CD4-positive, alpha-beta T cell treated with Interleukin-4 for 4 hours (primary cell): ENCODE measurements at places on chromosomes 5 and 9.

DNA sequence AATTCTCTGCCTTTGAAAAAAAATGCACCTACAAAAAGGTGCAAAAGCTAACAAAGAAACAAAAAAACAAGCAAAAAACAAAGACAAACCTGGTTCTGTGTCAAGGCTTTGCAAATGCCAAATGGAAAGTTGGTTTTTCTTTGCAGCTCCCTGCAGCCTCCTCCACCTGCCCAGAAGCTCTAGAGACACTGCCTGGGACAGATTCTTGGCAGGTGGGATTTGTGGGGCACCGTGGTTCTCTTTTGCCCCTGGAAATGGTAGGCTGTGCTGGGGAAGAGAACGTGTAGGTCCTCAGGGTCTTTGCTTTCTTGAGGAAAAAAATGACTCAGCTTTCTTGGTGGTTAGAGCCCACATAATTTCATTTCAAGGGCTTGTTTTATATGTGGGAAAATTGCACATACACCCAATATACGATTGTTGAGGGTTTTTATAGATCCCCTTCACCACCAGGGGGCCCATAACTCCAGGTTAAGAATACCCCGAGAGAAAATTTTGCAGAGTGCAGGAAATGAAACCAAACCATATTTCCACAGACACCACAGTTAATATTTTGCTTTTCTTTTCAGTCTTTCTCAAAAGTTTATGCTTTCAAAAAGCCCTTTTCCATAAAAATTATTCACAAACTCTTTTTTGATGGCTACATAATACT lies 58.7 kb downstream of the NXNL2 start:
- peak; percentile 40 for DNase-seq

DNA sequence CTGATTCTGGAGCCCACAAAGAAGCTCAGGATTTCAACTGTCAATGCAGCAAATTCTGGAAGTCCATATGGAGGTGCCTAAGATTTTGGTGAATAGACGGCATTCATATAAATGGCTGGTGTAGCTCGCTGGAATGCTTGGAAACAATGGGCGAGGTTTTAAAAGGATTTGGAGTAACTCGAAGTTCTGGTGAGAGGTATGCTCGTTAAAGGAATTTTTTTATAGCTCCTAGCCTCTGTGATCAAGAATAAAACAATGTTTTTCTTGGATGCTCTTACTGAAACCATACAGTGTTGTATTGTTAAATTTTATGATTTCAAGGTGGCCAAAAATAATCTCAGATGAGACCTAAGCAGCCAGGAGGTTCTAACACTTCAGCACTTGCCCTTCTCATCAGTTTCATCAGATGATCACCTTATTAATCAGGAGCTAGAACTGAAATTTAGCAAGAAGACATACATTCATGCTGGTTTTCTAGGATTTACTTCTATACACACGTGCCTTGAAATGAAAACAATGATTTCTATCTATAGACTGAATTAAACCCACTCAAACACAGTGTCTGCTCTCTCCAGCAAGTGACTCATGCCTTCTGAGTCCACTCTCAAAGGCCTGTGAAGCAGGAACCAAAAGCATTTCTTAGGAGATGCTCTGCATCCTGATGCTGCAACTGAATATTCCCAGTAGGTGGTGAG lies 79.2 kb downstream of the OTULIN start:
- DNase-seq = no peak

- DNase-seq = no peak
These were observed 64.9 kb downstream of the CFAP95 start for GRCh38 chr9:69885474-69885929.

DNA sequence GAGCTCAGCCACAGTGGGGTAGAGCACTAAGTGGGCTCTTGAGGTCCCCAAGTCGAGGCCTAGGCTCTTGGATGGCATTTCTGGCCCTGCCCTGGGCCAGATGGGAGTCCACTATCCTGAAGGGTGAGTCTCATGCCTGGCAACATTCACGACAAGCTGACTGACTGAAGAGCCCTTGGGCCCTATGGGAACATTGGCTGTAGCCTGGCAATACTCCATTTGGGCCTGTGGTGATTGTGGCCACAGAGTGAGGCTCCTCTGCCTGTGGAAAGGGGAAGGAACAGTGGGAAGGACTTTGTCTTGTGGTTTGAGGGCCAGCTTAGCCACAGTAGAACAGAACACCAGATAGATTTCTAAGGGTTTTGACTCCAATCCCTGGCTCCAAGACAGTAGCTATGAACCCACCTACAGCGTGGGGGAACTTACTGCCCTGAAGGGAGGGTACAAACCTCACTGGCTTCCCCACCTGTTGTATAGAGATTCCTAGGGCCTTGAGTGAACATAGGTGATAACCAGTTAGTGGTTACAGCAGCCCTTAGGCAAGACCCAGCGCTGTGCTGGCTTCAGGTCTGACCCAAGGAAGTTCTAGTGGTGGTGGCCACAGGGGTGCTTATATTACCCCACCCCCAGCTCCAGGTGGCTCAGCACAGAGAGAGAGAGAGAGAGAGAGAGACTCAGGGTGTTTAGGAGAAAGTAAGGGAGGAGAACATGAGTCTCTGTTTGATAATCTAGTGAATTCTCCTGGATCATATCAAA lies 72.4 kb downstream of the KIAA0825 start:
- no peak for DNase-seq

DNA sequence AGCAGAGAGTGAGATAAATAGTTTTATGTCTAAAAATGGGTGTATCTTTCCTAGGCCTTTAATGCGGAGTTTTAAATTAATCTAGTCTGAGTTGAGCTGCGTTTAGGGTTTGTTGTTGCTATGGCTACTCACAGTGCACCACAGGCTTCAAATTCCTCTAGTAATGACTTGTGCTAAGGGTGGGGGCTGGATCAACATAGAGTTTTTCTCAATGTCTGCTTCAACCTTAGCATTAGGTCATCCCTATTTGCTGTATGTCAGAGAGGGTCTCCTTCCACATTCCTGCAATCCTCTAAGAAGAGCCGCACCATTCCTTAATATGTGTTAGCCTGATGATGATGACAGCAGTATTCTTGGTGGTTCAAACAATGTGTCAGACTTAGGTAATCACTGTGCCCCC lies 465.6 kb upstream of the KIF2A start:
- DNase-seq = no peak

DNA sequence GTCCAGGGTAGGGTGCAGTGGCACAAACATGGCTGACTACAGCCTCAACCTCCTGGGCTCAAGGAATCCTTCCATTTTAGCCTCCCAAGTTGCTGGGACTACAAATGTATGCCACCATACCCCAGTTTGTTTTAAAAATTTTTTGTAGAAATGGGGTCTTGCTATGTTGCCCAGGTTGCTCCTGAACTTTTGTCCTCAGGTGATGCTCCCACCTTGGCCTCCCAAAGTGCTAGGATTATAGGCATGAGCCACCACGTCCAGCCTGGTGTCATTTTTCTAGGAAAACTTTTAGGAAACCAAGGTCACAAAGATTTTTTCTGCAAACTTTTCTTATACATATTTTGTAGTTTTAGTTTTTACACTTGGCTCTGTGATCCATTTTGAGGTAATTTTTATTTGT lies 10.8 kb downstream of the RMI1 start:
- no peak for DNase-seq

DNA sequence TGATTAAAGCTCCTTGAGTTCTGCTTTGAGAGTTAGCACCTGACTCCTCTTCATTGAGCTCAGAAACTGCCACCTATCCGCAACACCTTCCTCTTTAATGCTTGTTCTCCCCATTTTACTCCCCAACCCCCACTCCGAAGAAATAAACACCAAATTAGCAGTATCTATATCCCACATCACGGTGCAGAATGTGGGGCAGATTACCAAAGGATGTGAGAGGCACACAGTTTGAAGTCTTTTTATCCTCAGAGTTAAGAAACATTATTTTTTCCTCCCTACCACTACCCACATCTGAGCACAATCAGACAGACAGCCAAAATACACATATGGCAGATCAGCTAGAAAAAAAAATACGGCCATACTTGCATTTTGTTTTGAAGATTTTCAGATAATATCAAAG lies 26.1 kb upstream of the IL7R start:
- peak; percentile 83 for DNase-seq

DNA sequence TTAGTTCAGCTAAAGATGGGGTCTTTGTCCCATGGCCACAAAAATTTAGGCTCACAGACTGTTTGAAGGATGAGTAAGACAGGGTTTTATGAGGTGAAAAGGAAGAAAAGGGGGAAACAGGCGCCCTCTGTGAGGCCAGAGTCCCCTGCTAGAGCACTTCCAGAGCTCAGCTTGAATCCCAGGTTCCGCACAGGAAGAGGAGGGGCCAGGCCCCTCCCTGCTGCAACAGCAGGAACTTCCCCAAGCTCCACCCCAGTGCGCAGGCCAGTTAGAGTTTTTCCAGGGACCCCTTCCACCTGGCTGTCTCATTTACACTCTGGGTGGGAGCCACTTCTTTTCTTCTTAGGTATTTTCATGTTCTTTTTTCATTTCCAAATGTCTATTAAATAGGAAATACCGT lies 480.8 kb downstream of the PSAT1 start:
- no peak for DNase-seq

DNA sequence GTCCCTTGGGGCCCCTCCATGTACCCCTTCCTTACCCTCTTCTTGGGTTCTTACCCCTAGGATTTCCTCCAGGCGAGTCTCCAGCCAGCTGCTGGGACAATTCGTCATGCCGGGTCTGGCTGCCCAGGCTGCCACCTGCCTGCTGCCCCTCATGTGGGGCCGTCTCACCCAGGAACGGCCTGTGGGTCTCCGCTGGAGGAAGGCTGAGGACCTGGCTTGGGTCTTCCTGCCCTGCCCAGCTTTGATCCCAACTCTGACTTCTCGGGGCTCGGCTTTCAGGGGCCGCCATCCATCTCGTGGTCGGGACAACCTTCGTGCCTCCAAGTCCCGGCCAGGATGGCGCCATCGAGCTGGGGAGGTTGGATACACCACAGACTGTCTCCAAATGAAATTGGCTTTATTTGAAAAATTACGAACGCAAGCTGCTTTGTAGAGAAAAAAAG lies 38.1 kb downstream of the HMCN2 start:
- no peak for DNase-seq

DNA sequence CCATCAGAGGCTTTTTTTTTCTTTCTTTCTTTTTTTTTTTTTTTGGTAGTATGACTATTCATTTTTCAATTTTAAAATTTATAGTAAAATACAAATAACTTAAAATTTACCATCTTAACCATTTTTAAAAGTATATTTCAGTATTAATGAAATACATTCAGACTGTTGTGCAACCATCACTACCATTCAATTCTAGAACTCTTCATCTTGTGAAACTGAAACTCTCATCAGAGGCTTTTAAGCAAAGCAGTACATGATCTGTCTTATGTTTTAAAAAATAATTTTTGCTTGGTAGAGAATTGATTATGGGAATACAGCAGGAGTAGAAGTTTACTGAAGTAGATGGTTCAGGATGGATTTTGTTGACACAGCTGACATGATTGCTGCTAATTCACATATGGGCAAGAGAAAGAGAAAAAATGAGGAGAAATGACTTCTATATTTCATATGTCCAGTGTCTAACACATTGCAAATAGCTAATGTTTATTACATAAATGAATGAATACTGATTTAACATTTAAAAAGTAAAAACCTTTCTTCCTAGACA lies 13.4 kb downstream of the ELOVL7 start:
- DNase-seq = no peak

DNA sequence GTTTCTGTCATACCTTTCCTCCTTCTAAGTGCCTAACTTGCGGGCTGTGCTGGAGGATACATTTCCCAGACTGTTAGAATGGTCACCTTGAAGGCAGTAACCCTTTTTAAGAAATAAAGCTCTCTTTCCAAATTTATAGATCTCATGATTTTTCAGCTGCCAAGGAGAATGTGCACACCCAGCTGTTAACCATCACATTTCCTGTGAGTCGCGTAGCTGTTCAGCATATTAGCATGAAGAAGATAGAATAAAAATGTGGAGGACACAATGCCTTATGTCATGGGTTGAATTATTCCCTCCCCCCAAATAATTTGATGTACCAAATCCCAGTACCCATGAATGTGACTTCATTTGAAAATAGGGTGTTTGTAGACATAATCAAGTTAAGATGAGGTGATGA lies 729.4 kb downstream of the MTRR start:
- no peak for DNase-seq

- DNase-seq = no peak
These were observed 110.6 kb downstream of the ADAMTS2 start for GRCh38 chr5:179234563-179235135.

- DNase-seq = no peak
These were observed 46.6 kb downstream of the CD180 start for GRCh38 chr5:67149951-67150523.

- DNase-seq = no peak
These were observed 3.7 kb downstream of the ADGRV1 start for GRCh38 chr5:90562341-90562740.

- no peak for DNase-seq
These were observed 5.9 kb downstream of the PIK3R1 start for GRCh38 chr5:68221488-68221887.

DNA sequence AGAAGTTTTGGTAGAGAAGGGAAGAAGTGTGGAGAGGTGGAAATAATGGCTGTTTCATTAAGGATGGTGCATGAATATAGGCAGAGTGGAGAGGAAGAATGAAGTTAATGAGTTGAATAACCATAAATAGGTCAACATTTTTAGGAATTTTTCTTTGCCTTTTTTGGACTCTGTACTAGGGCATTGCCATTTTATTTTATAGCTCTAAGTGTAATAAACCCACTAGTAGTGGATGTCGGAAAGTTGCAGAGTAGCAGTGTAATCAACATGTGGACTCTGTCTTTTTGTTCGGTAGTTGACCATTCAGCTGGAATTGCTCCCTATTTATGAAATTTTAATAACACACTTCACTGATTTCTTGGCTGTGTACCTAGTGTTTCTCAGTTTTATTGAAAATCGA lies 199.1 kb downstream of the WDR70 start:
- no peak for DNase-seq
